Activated naive CD4-positive, alpha-beta T cell treated with anti-CD3 and anti-CD28 coated beads, Interleukin-2, amount 50 U/mL, for 72 hours (primary cell): ENCODE measurements at places on chromosomes 1 and 21. TPM values are rescaled to one million over a fixed set of nuclear protein-coding genes. Genes with fewer than 3 reads are reported as not detected.

- DNase-seq: no peak
These were observed 9.1 kb downstream of the TTC22 start for GRCh38 chr1:54791880-54792522.

DNA sequence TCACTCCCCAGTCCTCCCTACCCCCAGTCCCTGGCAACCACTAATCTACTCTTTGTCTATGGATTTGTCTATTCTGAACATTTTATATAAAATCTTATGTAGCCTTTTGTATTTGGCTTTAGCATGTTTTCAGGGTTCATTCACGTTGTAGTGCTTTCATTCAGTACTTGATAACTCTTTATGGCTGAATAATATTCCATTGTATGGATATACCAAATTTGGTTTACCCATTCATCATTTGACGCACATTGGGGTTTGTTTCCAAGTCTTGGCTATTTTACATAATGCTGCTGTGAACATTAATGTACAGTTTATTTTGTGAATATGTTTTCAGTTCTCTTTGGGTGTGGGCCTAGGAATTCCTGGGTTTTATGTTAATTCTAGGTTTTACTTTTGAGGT lies 2.6 kb downstream of the KDM1A start:
- DNase-seq: no peak

DNA sequence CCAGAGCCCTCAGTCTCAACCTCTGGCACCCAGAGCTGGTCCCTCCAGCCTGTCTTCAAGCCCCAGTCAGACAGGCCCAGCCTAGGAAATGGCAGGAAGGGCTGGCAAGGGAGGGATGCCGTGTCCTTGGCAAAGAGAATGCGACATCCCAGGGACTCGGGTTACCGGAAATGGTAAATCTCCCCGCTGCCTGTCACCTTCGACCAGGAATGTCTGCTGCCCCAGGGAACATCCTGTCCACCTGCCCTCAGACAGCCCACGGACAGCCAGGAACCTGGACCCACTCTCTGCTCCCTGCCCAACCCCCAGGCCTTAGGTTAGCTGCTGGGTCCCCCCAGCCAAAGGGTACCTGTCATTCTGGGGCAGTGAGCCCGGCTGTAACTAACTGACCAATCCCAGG lies 23.9 kb downstream of the HSPG2 start:
- DNase-seq: no peak

DNA sequence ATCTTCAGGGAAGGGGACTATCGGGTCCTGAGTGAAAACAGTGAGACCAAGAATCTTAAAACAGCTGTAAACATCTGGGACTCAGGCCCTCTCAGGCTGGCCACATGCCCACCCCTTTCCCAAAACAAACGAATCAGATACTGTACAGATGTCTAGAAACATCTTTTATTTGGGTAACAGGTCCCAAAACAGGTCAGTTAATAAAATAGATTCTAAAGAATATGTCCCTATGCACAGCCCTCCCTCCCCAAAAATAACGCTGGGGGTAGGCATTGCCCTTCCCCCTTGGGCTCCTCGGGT lies 499 bp upstream of the CRTC2 start:
- no peak for DNase-seq

DNA sequence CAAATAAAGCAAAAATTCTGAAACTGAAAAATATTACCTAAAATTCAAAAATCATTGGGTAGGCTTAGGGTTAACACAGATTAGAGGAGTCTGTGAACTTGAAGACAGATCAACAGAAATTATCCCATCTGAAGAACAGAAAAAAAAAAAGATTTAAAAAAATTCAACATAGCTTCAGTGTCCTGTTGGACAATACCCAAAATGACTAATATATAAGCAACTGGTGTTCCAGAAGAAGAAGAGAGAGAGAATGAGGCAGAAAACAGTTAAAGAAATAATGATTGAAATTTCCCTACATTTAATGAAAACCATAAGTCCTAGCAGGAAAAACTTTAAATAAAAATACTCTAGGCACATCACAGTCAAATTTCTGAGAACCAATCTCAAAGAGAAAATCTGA lies 31.5 kb downstream of the TMCO1 start:
- no peak for DNase-seq

- DNase-seq: no peak
These were observed 45.1 kb downstream of the MT1HL1 start for GRCh38 chr1:236959112-236959511.

Gene KCNT2
- total RNA-seq: not detected

- peak; percentile 55 for DNase-seq
These were observed 93.1 kb upstream of the HAO2 start for GRCh38 chr1:119275145-119276134.

DNA sequence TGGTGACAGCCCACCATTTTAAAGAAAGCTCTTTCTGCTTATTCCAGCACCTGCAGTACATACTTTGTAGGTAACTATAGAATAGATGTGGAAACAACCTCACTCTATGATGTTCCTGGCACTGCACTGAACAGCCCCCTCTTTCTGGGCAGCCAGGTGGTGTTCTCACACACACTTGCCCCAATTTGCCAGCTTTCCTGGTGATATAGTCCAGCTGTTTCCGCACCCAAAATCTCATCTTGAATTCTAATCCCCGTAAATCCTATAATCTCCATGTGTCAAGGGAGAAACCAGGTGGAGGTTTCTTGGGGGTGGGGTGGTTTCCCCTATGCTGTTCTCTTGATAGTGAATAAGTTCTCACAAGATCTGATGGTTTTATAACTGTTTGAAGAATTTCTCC lies 102.2 kb downstream of the FCRL5 start:
- DNase-seq: no peak

- no peak for DNase-seq
These were observed 19.8 kb upstream of the HPDL start for GRCh38 chr1:45306905-45307304.

- DNase-seq: no peak
These were observed 57.9 kb upstream of the LGALS8 start for GRCh38 chr1:236465959-236466303.

Gene CD101
- 0.09 TPM for total RNA-seq

GRCh38 chr1:12458571-12458970 lies 159.4 kb downstream of the DHRS3 start:
- no peak for DNase-seq

Gene EDEM3
- total RNA-seq: 12.7 TPM

Gene LCE1D
- not detected for total RNA-seq

Gene KCNA3
- total RNA-seq: 34.7 TPM

DNA sequence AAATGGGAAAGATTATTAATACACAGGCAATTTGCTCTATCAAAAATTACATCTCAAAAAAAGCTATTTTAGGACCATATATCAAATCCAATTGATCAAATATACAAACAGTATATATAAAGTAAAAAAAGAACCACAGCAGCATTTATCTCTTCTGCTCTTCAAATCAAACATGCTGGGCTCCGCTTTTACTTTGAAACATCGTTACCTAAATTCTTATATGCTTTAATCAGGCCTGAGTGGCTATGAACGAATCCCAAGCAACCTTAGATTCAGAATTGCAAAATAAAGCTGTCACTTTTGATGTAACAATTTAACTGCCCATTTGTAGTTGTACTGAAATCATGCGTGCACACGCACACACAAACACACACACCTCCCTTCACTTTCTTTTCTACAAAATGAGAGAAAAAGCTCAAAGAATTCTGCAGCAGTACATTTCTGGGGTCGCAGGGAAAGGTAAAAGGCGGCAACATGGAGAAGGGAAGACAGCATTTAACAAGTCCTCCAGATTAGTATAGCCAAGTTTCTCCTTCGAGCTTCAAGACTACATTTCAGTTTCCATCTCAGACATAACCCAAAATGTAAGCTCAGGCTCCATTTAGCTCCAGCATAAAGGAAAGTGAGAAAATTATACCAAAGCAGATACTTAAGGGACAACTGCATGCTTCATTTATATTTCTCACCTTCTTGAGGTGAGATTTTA lies 92.2 kb upstream of the TTC39A start:
- no peak for DNase-seq

- DNase-seq: no peak
These were observed 21.2 kb downstream of the PGLYRP3 start for GRCh38 chr1:153291514-153291913.

- DNase-seq: no peak
These were observed 14.0 kb downstream of the KCNN3 start for GRCh38 chr1:154856049-154856448.

Gene FCRL4
- total RNA-seq: not detected
